Left lung (tissue), 14 donors: ENCODE measurements at places on chromosomes 4 and X. TPM values are rescaled to one million over a fixed set of nuclear protein-coding genes. Genes with fewer than 3 reads are reported as not detected.

The FAM236B gene
- total RNA-seq, result not detected

The PRR32 gene
- not detected for total RNA-seq

The CACNA1F gene
- total RNA-seq, result 0.21 TPM

The LRIT3 gene
- 0.18 TPM for total RNA-seq

The DNAAF6 gene
- 1.2 TPM for total RNA-seq

The POLN gene
- 3.6 TPM for total RNA-seq

The RXFP1 gene
- total RNA-seq, result 2.7 TPM

The FGF13 gene
- total RNA-seq, result 3.6 TPM

The FAM47E gene
- total RNA-seq, result 3.2 TPM

The OPRPN gene
- total RNA-seq, result not detected

The CT45A3 gene
- total RNA-seq, result not detected

The RADX gene
- 3.2 TPM for total RNA-seq

The RP2 gene
- 24.1 TPM for total RNA-seq

The IL15 gene
- 4.8 TPM for total RNA-seq

The ZMAT1 gene
- total RNA-seq, result 3.3 TPM

The ESX1 gene
- not detected for total RNA-seq

The ADH5 gene
- 152 TPM for total RNA-seq

The LRAT gene
- total RNA-seq, result 1.5 TPM

The SMIM43 gene
- total RNA-seq, result 1.0 TPM

The MAGIX gene
- total RNA-seq, result 5.6 TPM

The AVPR2 gene
- total RNA-seq, result 0.87 TPM

The ADH6 gene
- total RNA-seq, result not detected

The ABCD1 gene
- 18.5 TPM for total RNA-seq

The STAP1 gene
- 0.47 TPM for total RNA-seq

The CLDN22 gene
- not detected for total RNA-seq

The CTBP1 gene
- total RNA-seq, result 167 TPM
